Cortex of kidney (tissue), 1 donor: ENCODE measurements at places on chromosomes 3 and 15.

DNA sequence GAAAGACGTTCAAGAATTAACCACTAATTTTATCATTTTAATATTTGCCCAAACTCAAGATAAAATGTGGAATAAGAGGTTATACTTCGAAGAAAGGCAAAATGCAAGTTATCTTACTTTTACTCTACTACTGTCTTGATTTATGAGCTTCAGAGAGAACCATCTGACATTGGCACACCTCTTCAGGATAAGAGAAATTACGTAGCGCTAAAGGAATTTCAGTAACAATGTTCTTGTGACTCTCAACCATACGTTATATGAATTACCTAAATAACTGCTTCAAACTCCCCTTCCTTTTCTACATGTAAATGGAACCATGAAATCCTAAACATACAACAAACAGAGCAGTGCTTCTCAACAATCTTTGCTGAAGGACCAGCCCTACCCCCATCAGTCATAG, 96.8 kb downstream of the ZNF385D start:
- DNase-seq = no peak

GRCh38 chr3:31161889-31162288, 267.4 kb upstream of the GADL1 start:
- no peak for DNase-seq

DNA sequence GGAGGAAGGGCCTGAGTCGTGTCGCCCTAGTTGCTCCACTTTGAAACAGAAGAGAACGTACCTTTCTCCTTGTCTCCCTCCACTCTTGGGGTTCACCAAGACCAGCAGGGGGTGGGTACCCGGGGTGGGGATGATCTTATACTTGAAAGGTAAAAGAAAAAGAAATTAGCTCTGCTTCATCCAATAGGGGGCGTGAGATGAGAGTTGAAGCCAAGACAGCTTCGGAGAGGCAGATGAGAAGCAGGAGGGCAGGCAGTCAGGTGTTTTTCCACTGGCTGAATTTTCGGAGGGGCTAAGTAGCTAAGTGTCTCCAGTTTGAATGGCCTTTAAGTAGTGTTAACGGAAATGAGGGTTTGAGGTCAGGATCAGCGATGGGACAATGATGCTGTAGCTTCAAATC, 100.4 kb downstream of the DGKG start:
- DNase-seq = no peak

GRCh38 chr15:69858456-69858855, 239.3 kb downstream of the TLE3 start:
- no peak for DNase-seq

- no peak for DNase-seq
Measured at GRCh38 chr3:13093687-13094086, 20.5 kb upstream of the IQSEC1 start.

GRCh38 chr3:87626546-87626945, 350.2 kb upstream of the POU1F1 start:
- no peak for DNase-seq

DNA sequence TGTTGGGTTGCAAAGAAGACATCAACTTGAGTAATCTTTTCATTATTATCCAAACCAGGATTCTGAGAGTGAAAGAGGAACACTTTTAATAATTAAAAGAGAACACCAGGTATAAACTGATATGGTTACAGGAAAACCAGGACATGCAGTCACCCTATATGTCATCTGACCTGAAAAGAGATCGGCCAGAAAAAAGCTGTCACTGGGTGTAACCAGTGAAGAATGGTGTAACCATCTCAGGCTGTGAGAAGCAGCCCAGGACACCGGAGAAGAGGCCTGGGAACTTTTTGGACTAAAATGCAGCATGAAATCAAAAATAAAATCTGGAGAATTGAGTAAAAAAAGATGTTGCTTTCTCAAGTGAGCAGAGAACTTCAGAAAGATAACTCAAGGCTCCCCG, 10.1 kb upstream of the CCDC80 start:
- DNase-seq = no peak

DNA sequence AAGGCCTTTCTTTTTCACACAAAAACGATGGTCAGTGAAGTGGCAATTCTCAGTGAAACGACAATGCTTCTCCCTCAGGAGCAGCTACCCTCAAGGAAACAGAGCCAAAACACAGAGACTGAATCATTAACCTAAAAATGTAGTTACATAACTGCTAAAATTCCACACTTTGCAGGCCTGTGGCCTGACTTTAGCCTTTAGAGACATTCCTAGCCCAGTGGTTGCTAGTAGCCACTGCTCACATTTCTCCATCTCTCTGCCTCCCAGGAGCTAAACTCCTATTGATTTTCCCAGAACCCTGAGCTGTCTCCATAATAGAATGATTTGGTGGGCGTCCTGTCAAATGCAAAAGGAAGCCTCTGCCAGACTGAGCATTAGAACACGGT, 630.1 kb upstream of the KCNMB2 start:
- no peak for DNase-seq

- no peak for DNase-seq
Measured at GRCh38 chr3:171875923-171876412, 32.8 kb downstream of the TMEM212 start.

DNA sequence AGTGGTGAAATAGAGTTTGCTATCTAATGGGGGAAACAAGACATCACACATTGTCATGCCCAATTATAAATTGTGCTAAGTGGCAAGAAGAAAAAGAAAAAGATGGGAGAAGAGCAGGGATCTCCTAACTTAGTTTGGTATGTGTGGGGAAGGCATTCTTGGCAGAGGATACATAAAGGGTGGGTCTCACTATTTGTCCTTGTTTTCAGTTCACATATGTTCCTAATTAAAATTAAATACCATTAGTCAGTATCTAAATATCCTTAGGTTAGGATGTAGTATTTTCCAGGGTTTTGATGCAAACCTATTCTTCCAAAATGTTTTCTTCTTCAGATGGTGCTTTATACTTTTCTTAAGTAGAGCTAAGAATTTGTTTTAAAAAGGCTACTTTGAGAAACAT, 173.7 kb downstream of the B3GALNT1 start:
- no peak for DNase-seq

GRCh38 chr3:51245867-51246266, 139.2 kb upstream of the MANF start:
- no peak for DNase-seq

- DNase-seq = no peak
Measured at GRCh38 chr3:18469775-18470174, 44.6 kb upstream of the SATB1 start.

- no peak for DNase-seq
Measured at GRCh38 chr3:15331072-15331605, 1.2 kb downstream of the SH3BP5 start.

DNA sequence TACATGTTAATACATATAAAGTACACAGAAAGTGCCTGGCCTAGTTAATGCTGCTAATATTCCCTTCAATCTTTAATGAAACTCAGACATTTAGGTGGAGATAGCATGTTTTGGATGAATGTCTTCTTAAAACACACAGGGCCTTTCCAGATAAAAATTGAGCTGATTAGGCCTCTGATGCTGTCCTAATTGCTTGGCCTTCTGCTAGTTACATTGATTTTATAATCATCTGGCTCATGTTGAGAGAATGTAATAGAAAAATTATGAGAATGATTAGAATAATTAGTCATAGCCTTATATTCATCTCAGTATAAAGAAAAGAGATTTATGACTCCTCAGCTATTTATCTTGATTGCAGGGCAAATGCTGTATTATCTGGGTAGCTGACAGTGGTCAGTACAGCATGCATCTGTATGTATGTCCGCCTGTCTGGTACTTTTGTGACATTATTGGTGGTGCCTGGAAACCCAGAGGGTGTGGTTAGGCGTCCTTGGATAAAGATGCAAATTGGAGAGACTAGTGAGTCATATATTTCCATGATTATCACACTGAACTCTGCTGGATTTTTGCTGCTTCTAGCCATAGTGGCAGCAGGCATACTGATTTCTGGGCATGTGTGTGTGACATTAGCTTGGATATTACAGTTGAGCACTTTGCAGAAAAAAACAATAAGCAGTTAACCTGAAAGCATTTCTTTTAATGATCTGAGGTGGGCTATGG, 120.8 kb downstream of the FEZF2 start:
- no peak for DNase-seq

DNA sequence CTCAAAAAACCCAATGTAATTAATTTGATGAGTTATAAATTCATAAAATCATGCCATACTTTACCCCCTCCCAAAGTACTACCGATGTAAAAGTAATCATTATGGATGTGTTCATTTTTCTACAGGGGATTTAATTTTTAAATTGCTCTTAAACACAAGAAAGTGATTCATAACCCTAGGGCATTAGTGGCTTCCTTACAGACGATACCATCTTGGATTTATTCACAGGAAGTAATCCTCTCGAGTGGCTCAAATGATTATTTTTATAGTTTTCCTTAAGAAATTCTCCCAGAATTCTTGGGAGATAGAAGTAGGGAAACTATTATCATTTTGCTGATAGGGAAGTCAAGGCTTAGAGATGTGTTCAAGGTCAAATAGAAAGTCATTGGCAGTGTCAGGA, 80.9 kb downstream of the PEX5L start:
- no peak for DNase-seq

- DNase-seq = no peak
Measured at GRCh38 chr3:52231502-52232278, 6.2 kb upstream of the TLR9 start.

GRCh38 chr3:47024932-47025331, 45.5 kb downstream of the NBEAL2 start:
- no peak for DNase-seq

GRCh38 chr3:188558343-188559071, 404.6 kb downstream of the LPP start:
- no peak for DNase-seq

DNA sequence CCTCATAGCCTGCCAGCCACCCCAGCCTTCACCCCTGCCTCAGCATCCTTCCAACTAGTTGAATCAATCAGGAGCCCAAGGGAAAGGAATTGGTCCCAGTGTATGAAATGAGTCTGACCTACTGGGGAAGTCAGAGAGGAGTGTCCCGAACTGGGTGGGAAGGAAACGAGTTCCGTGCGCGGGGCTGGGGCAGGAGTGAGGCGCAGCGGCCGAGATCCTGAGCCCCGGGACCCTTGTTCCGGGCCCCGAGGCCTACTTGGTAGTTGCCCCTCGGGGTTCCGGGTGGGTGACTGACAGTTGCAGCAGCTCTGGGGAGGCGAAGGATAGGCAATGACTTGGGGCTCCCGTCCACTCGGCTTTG, 1.1 kb upstream of the PLCL2 start:
- DNase-seq = no peak

DNA sequence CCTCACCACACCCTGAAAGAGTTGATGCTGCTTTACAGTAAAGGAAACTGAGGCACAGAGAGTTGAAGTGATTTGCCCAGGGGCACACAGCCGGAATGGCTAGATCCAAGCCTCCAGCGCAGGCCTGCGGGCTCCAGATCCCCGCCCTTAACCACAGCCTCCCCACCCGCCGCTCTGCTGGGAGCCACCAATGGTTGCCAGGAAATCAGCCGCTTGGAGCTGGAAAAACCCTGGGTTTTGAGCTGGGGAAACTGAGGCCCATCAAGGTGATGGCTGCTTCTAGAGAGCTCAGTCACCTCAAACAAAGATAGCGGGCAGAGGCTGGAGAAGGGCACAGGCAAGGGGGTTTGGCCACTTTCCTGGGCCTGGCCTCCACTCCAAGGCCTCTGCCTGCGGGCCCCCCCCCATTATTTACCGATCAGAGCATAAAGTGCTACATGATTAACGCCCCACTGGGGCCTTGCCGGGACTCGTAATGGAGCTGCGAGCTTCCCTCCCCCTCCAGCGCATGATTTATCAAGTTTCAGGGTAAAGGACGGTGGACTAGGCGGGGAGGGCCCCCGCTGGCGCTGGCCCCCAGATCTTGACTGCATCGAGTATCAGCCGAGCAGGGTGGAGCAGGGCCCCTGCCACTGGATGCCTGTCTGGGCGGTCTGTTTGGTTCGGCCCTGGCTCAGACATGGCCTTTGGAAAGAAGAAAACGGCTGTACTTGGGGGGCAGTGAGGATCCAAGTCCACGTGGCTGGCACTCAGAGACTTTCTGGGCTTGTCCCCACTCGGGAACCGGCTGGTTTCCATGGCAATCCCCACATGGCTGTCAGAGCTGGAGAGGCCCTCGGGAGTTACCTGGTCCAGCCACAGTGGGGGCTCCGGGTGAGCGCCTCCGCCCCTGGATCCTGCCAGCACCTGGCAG, 9.1 kb downstream of the PLXND1 start:
- no peak for DNase-seq

GRCh38 chr15:81813215-81813614, 232.6 kb downstream of the MEX3B start:
- no peak for DNase-seq

GRCh38 chr15:96860741-96861140, 530.2 kb downstream of the NR2F2 start:
- DNase-seq = no peak

- DNase-seq = no peak
Measured at GRCh38 chr3:50972029-50972428, 297.3 kb downstream of the DOCK3 start.

DNA sequence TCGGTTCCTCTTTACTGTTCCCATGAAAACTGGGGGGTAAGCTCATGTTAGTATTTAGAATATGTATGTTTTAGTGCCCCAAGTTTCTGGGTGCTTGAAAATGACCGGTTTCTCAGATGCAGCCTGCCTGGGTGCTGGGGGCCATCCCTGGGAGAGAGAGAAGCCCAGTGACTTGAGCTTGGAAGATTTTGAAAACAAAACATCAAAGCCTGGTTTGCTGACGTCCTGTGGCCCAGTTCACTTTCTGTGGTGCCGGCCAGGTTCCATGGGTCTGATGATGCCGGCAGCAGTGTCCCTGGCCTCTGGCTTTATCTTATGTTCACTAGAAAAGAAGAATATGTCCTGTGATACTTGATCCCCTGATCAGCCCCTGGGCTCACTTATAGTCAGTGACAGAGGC, 17.1 kb downstream of the APBA2 start:
- no peak for DNase-seq

GRCh38 chr3:184228376-184229137, 828 bp upstream of the VWA5B2 start:
- no peak for DNase-seq

DNA sequence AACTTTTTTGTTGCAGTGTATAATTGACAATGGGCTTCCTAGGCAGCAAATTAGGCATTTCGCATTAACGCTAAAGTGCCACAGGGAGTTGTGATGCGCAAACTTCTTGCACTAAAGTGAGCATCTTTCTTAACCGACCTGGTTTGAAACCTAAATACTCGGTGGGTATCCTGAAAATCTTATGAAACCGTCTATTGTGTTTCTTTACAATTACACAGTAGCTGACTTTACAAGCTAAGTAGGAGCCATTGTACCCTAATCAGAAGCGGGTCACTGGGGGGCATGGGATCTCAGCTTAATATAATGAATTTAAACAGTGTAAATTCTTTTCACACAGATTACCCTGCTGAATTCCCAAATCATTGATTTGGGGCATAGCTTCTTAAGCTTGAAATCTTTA, 328.0 kb downstream of the KCNH8 start:
- no peak for DNase-seq

- DNase-seq = no peak
Measured at GRCh38 chr3:123096731-123097130, 29.9 kb downstream of the PDIA5 start.

GRCh38 chr3:59266551-59266950, 216.7 kb upstream of the CFAP20DC start:
- no peak for DNase-seq

GRCh38 chr3:178845420-178846118, 226.0 kb downstream of the ZMAT3 start:
- DNase-seq = no peak

- DNase-seq = no peak
Measured at GRCh38 chr3:143476965-143477640, 357.5 kb downstream of the CHST2 start.

GRCh38 chr3:104510131-104510849, 856.4 kb upstream of the ALCAM start:
- no peak for DNase-seq
